Left lobe of liver (tissue), 2 donors: ENCODE measurements at places on chromosomes 5 and 9. TPM values are rescaled to one million over a fixed set of nuclear protein-coding genes. Genes with fewer than 3 reads are reported as not detected.

Gene GPR150
- 0.23 TPM for total RNA-seq

Gene SPOCK1
- total RNA-seq: 0.40 TPM

Gene SLIT3
- total RNA-seq: 0.75 TPM

Gene C6
- total RNA-seq: 487 TPM

Gene CDKN2B
- 0.93 TPM for total RNA-seq

Gene SLC35A4
- total RNA-seq: 32.0 TPM

Gene PDCD1LG2
- total RNA-seq: 0.73 TPM

Gene ZFP2
- total RNA-seq: 0.63 TPM

Gene HRH2
- total RNA-seq: 0.23 TPM

Gene SPINK13
- total RNA-seq: not detected

Gene SLC25A2
- total RNA-seq: 0.25 TPM

Gene PARP8
- total RNA-seq: 5.2 TPM

Gene RMRP
- 13,056 TPM for total RNA-seq

Gene EGFL7
- total RNA-seq: 42.3 TPM

Gene SCAI
- total RNA-seq: 2.6 TPM

Gene CSF1R
- 15.2 TPM for total RNA-seq

Gene GBGT1
- 1.2 TPM for total RNA-seq

Gene EFCAB9
- total RNA-seq: not detected

Gene PCDHGC3
- total RNA-seq: 8.5 TPM

Gene PCDH1
- 33.2 TPM for total RNA-seq

Gene SLC25A51
- 5.6 TPM for total RNA-seq

Gene TTC23L
- total RNA-seq: not detected

Gene CTXN3
- not detected for total RNA-seq
